Stimulated activated CD4-positive, alpha-beta T cell treated with anti-CD3 and anti-CD28 coated beads, Interleukin-15, amount 100 ng/mL, for 1 hour (primary cell): ENCODE measurements at places on chromosomes 5 and 9.
A peak's percentile ranks its signal among the peaks of the same experiment; 100 is the strongest.

DNA sequence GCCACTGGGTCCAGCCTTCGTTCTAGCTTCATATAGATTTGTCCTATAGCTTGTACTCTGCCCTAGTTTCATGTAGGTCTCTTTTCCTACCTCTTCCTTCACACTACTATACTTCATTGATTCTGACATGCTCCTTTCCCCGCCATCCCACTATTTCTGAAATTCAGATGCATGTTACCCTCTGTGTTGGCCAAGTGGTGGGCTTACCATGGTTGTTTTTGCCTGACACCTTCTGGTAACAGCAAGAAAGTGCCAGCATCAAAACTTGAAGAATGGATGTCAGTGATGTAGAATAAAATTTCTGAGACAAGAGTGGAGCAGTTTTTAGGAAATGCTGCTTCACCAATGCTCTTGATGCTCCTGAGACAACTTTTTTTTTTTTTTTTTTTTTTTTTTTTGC lies 19.5 kb upstream of the SERINC5 start:
- DNase-seq = no peak

- DNase-seq = peak; percentile 12
Observed at GRCh38 chr5:43191740-43192557, at the start of gene NIM1K. TSS of gene NIM1K (plus strand) at chr5:43192225. CDS start at chr5:43245776, 53,551 bp downstream.

- no peak for DNase-seq
Observed at GRCh38 chr9:24398466-24398865, 147.2 kb downstream of the IZUMO3 start.

- no peak for DNase-seq
Observed at GRCh38 chr5:109351988-109352864, 57.5 kb downstream of the PJA2 start.

- no peak for DNase-seq
Observed at GRCh38 chr9:109745335-109746283, 34.4 kb upstream of the PALM2AKAP2 start.

DNA sequence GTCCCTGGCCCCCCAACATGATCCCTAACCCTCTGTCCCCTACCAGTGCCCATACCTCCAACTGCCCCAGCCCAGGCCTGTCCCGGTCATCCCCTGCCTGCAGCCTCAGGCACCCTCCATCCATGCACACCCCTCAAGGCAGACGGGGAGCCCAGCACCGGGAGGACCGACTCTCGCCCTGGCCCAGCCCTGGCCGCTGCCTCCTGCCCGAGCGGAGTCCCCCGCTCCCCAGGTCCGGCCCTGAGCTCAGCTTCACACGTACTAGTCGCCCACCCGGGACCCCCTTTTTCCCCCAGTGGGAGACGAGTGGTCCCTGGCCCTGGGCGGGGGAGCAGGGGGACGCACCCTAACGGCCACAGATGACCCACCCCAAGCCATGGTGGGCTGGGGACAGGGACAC lies 49.0 kb upstream of the UBAC1 start:
- no peak for DNase-seq

DNA sequence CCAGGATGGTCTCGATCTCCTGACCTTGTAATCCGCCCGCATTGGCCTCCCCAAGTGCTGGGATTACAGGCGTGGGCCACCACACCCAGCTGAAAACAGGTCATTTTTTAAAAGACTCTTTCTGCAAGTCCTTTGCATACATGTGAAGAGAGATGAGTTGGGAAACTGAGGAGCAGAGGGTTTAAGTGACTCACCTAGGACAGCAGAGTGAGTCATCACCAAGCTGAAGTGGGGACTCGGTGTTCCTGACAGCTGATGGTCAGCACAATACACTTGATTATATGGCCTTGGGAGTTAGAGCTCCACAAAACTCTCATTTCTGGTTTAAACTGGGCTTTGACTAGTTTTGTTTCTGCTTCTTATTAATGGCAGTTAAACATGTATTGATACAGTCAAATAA lies 38.1 kb upstream of the SSBP2 start:
- DNase-seq = no peak
